ENCODE measurements at places on chromosomes 2 and 18.

DNA sequence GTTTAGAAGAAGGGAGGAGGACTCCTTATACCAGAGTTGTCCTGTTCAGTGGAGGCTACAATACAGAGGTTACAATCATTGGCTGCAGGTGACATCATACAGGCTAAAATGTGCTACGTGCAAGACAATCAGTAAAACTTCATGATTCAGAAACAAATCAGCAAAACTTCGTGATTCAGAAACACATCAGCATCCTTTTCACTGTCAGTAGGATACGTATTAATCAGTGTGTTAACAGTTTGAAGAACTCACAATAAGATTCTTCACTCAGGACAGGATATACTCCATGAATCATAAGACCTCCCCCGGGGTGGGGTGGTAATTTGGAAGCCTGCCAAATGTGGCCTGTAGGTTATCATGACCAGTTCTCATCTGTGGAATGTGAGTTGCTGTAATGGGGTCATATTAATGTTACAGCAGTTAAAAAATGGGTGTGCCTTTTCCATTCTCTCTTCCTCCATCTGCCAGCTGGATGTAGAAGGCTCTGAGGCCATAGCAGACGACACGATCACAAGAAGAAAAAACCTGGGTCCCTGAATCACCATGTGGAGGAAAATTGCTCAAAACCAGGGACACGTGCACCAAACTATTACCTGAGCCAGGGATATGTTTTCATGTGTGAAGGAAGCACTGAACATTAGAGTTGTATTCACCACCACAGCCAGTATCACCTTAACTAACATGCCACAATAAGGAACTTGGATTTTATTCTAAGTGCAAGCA is 134.8 kb upstream of the CREB1 start:
- no peak for DNase-seq

GRCh38 chr2:148888986-148889385 is 14.0 kb downstream of the KIF5C start:
- no peak for DNase-seq

DNA sequence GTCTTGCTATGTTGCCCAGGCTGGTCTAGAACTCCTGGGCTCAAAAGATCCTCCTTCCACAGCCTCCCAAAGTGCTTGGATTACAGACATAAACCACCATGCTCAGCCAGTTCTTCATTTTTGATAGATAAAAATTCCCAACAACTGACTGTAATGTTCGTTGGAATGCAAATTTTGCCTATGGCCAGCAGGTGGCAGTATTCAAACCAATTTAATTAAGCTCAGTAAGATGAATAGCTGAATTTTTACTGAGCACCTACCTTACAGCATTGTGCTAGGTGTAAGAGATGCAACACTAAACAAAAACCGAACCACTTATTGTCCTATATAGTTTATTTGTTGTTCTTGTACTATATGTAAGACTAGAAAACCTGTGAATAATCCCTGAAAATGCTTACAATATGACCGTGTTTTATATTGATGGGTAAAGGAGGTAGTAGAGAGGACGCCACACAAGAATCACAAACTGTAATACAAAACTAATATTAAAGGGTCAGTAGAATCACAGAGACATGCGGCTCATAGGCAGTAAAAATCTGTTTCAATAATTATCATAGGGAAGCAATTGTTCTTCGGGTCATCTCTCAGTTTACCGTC is 8.2 kb upstream of the TMEM182 start:
- DNase-seq = peak; percentile 32

- no peak for DNase-seq
These were observed 31.4 kb downstream of the COLEC11 start for GRCh38 chr2:3626118-3626811.

DNA sequence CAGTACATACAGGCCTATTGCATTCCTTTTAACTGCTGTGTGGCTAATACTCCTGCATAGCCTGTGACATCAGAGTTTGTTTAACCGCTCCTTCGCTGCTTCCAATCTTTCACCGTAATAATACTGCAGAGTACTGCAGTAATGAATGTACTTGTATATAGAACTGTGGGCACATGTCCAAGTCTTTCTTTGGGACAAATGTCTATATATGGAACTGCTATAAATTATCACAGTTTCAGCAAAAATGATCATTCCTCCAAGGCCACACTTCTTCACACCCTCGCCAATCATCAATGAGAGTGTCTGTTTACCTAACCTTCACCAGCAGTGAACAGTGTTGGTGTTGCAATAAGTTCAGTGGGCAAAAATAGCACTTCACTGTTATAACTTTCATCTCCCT is 230.4 kb downstream of the SP3 start:
- no peak for DNase-seq

DNA sequence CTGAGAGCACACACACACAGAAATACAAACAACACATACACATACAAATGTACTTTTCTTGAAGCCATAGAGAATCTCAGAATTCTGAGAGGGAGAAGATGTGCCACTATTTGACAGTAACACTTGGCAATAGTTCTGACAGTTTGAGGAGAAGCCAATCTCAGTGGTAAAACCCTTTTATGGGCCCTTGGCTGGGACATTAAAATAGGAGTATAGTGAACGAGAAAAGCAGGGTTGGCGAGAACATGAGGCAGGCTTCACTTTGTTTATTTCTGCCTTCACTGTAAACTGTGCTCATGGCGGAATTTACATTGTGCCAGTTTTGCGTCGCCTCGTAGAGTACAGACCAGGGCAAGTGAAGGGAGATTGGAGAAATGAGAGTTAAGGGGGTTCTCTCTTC is 449.4 kb upstream of the POU3F3 start:
- DNase-seq = no peak

GRCh38 chr2:141714496-141714895 is 416.3 kb downstream of the LRP1B start:
- DNase-seq = no peak

DNA sequence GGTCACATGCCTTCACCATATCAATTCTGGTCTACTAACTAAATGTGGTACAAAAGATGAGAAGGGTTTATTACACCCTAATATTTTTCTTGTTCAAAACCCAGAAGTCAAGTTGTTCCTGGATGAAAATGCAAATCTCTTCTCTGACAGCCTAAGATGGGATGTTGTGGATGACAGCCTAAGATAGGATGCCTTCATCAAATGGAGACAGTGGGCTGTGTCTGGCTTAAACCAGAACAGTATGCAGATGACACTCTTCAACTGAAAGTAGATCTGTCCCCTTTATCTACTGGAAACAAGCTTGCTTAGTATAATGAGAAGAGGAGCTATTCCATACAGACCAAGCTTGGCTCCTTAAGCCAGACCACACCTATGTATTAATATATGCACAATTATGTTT is 17.7 kb downstream of the NXPH2 start:
- no peak for DNase-seq

DNA sequence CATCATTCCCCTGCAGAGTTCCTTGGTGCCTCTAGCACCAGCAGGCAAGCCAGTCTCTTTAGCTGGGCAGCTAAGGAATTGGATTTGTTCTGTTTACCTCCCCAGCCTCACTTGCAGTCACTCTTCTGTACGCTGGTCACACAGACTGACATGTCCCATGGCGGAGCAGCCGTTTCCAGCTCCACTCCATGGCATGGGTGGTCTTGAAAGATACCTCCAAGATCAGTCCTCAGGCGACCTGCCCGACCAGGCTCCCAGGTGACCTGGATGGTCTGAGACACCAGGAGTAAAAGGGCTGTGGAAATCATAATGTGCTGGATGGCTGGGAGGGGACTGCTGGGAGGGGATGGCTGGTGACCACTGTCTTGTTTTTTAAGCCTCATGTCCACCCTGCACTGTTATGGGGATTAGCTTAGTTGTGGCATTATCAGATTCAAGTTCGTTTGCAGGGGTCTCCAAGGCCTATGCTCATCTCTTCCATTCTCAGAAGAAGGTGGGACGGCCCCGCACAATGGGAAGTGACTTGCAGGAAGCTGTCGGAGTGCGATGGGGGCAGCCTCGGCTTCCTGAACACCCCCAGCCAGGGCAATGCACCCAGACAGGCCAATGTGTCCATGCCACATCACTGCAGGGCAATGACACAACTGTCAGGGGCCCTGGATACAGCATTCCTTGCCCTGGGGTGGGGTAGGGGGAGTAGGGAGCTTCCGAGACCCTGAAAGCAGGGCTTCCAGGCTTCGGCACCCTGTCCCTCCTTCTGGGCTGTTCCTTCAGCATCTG is 156.1 kb upstream of the MYCN start:
- no peak for DNase-seq
